SK-N-SH (cell line): ENCODE measurements at places on chromosomes 2 and 18. TPM values are rescaled to one million over a fixed set of nuclear protein-coding genes. Genes with fewer than 3 reads are reported as not detected.

DNA sequence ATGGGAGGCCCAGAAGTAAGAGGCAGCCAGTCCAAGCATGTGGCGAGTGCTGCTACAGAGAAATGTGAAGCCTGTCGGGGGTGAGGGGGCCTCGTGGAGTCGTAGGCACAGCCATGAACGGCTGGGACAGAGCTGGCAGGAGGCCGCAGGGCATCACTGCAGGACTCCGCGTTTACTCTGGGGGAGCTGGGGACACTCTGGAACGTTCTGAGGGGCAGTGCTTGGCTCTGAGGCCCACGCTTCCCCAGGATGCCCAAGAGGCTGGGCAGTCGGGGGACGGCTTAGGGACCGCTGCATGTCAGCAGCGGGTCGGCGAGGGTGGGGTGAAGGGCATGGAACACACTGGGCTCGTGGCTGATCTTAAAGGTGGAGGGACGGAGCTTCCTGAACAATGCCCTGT is 6.6 kb downstream of the TMEM18 start:
- no peak overlapping the region for H3K4me3 ChIP-seq
- no peak overlapping the region for H3K27ac ChIP-seq
- peaks cover 41% of the 10 kb centered on the region for H3K36me3 ChIP-seq
- H3K27me3 ChIP-seq = no peaks in the 10 kb centered on the region

- DNase-seq = peak; percentile 71
- no peaks in the 10 kb centered on the region for H3K36me3 ChIP-seq
- peak overlapping the region; percentile 64; the same call in 1 of the 2 replicates for H3K27ac ChIP-seq
- no peaks in the 10 kb centered on the region for H3K27me3 ChIP-seq
- H3K4me1 ChIP-seq = 0 out of 2 replicates have a peak, but pooled peaks cover 5% of the 10 kb centered on the region
- no peak overlapping the region for H3K4me3 ChIP-seq
Observed at GRCh38 chr2:19158896-19159295, 199.5 kb downstream of the OSR1 start.

DNA sequence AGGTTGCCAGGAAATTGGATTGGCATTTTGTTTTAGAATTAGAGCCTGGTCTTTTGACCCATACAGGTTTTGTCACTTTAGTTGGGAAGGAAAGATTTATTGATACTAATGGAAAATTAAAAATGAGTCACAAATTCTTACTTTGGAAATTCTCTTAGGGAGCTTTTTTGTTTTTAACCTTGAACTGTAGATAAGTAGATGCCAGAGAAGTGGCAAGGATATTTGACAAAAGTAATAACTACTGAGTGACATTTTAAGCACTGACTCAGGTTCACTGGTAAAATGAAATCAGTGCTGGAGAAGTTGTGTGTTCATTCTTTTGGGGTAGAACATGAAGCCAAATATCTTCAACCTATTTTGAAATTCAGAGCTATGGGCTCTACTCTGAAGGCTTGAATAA is 56.5 kb downstream of the LDLRAD4 start:
- no peak for DNase-seq
- no peak overlapping the region for H3K4me3 ChIP-seq
- H3K36me3 ChIP-seq = no peaks in the 10 kb centered on the region; the same call in 1 of the 2 replicates
- H3K27me3 ChIP-seq = no peaks in the 10 kb centered on the region

DNA sequence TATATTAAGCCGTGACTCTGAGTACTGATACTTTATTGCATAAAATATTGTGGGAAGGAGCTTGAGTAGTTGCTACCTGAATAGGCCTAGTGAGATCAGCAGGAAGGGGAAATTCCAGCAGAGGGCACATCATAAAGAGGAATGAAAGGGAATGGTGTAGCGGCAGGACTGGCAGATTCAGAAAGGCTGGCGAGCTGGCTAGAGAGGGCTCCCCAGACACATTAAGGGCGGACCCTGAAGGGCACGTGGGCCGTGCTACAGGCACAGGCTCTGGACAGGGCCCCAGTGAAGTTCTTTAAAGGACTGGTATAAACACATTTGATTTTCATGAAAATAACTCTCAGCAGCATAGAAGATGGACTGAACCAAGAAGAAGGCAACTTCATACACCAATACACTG is 43.0 kb downstream of the PTPN2 start:
- peaks cover 4% of the 10 kb centered on the region; the same call in 1 of the 2 replicates for H3K36me3 ChIP-seq
- no peaks in the 10 kb centered on the region for H3K27me3 ChIP-seq
- H3K27ac ChIP-seq = no peak overlapping the region
- H3K4me1 ChIP-seq = peaks cover 23% of the 10 kb centered on the region; the same call in 1 of the 2 replicates
- DNase-seq = no peak

- H3K4me3 ChIP-seq = no peak overlapping the region
- H3K36me3 ChIP-seq = no peaks in the 10 kb centered on the region
- H3K27me3 ChIP-seq = no peaks in the 10 kb centered on the region
- no peak for DNase-seq
- no peak overlapping the region for H3K27ac ChIP-seq
Observed at GRCh38 chr2:1804865-1805264, 60.5 kb upstream of the PXDN start.

DNA sequence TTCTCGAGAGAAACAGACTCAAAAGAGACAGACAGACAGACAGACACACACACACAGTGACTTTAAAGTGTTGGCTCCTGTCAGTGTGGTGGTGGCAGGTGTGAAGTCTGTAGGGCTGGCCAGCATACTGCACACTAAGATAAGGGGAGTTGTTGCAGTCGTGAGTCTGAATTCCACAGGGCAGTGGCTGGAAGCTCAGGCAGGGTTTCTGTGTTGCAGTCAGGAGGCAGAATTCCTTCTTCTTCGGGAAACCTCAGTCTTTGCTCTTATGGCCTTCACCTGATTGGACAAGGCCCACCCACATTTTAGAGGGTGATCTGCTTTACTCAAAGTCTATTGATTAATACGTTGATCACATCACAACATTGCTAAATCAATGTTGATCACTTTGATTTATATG is 478.4 kb upstream of the HS6ST1 start:
- DNase-seq = no peak
- H3K4me3 ChIP-seq = no peak overlapping the region
- H3K36me3 ChIP-seq = no peaks in the 10 kb centered on the region
- H3K27ac ChIP-seq = no peak overlapping the region

- peaks cover 30% of the 10 kb centered on the region for H3K4me1 ChIP-seq
- H3K27me3 ChIP-seq = no peaks in the 10 kb centered on the region
- DNase-seq = no peak
- H3K27ac ChIP-seq = no peak overlapping the region
- peaks cover 25% of the 10 kb centered on the region for H3K36me3 ChIP-seq
Observed at GRCh38 chr2:226788881-226789490, 10.6 kb downstream of the IRS1 start.

- no peaks in the 10 kb centered on the region for H3K36me3 ChIP-seq
- no peaks in the 10 kb centered on the region for H3K27me3 ChIP-seq
- no peak overlapping the region for H3K4me3 ChIP-seq
- H3K27ac ChIP-seq = no peak overlapping the region
Observed at GRCh38 chr2:240498958-240499260, 58.9 kb downstream of the ANKMY1 start.

DNA sequence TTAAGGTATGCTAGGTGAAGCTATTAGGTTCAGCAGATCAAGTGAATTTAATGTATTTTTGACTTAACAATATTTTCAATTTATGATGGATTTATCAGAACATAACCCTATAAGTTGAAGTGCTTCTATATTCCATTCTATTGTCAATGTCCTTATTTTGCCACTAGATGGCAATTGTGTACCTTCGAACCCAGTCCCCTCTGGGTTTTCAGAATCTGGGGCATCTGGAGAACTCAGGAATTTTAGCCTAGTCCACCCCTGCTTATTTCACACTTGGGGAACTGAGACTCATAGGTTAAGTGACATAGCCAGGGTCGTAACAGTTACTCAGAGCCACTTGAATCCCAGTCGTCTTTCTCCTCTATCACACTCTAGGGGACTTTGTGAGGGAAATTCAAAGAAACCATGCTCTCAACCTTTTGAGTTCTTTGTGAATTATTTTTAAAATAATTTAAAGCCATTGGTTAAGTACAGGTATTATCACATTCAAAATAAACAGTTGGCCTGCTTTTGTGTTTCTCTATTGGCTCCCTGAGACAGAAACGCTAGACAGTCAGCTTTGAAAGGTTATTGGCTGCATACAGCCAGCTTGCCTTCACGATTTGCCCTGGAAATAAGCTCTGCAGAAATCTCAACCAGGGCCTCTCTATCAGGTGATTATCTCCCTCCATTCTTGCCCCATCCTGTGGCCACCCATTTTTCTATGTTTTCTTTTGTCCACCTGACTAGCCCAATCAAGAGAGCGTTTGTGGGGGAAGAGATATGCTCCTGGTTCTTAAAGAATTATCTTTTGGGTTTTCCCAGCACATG is 145.0 kb downstream of the TTC27 start:
- no peak overlapping the region for H3K4me3 ChIP-seq
- no peaks in the 10 kb centered on the region for H3K36me3 ChIP-seq
- DNase-seq = peak; percentile 75
- no peak overlapping the region for H3K27ac ChIP-seq
- no peaks in the 10 kb centered on the region for H3K27me3 ChIP-seq
- H3K4me1 ChIP-seq = no peaks in the 10 kb centered on the region; the same call in 1 of the 2 replicates

- H3K27me3 ChIP-seq = no peaks in the 10 kb centered on the region
- no peak overlapping the region for H3K4me3 ChIP-seq
- DNase-seq = no peak
- H3K36me3 ChIP-seq = no peaks in the 10 kb centered on the region
Observed at GRCh38 chr2:161609930-161610329, 14.3 kb upstream of the SLC4A10 start.

GRCh38 chr2:181656450-181657291 is at the start of gene CERKL:
CERKL (minus strand) TSS chr2:181657105; CDS start chr2:181657006, 99 bp downstream.
- no peaks in the 10 kb centered on the region for H3K27me3 ChIP-seq
- no peaks in the 10 kb centered on the region for H3K4me1 ChIP-seq
- peak within 1 kb of the TSS; percentile 46 for H3K4me3 ChIP-seq
- peak; percentile 87 for DNase-seq
- no peaks in the 10 kb centered on the region for H3K36me3 ChIP-seq

GRCh38 chr2:20080839-20081415 is 29.5 kb upstream of the LAPTM4A start:
- H3K4me3 ChIP-seq = no peak overlapping the region
- H3K27ac ChIP-seq = no peak overlapping the region
- H3K36me3 ChIP-seq = no peaks in the 10 kb centered on the region
- DNase-seq = no peak

- H3K4me3 ChIP-seq = no peak overlapping the region
- no peaks in the 10 kb centered on the region for H3K27me3 ChIP-seq
- H3K27ac ChIP-seq = no peak overlapping the region
- no peak for DNase-seq
- H3K4me1 ChIP-seq = peaks cover 15% of the 10 kb centered on the region
Observed at GRCh38 chr2:11366326-11366741, 21.9 kb upstream of the ROCK2 start.

DNA sequence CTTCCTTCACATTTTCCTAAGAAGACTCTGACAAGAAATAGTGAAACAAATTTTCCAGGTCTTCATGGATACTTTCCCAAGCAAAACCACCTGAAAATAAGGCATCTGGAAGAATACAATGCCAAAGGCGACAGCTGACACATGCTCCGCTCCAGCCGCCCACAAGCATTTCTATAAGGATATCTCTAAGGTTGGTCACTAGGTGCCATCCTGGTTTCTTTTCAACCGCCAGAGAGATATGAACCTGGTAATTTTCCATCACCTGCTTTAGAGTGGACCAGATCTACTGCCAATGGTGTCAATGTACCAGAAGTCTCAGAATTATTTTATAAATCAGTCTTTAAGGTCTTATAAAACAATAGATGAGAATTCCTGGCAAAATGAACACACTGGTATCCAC is 97.2 kb downstream of the GAREM1 start:
- H3K4me1 ChIP-seq = peaks cover 2% of the 10 kb centered on the region; the same call in 1 of the 2 replicates
- H3K4me3 ChIP-seq = no peak overlapping the region
- H3K27ac ChIP-seq = no peak overlapping the region
- no peaks in the 10 kb centered on the region for H3K27me3 ChIP-seq
- DNase-seq = no peak
- H3K36me3 ChIP-seq = no peaks in the 10 kb centered on the region

- no peak for DNase-seq
- H3K4me1 ChIP-seq = peaks cover 2% of the 10 kb centered on the region
- no peak overlapping the region for H3K4me3 ChIP-seq
- no peaks in the 10 kb centered on the region for H3K27me3 ChIP-seq
Observed at GRCh38 chr2:241323778-241324177, 8.1 kb downstream of the SEPTIN2 start.

- DNase-seq = no peak
- no peaks in the 10 kb centered on the region for H3K36me3 ChIP-seq
- peaks cover 30% of the 10 kb centered on the region for H3K27me3 ChIP-seq
- no peak overlapping the region for H3K27ac ChIP-seq
- H3K4me3 ChIP-seq = no peak overlapping the region
Observed at GRCh38 chr2:26504002-26504401, 26.1 kb upstream of the OTOF start.

GRCh38 chr2:134244587-134244986 is 9.3 kb upstream of the MGAT5 start:
- no peak overlapping the region for H3K4me3 ChIP-seq
- DNase-seq = no peak
- peak overlapping the region; percentile 82 for H3K27ac ChIP-seq
- no peaks in the 10 kb centered on the region for H3K27me3 ChIP-seq

DNA sequence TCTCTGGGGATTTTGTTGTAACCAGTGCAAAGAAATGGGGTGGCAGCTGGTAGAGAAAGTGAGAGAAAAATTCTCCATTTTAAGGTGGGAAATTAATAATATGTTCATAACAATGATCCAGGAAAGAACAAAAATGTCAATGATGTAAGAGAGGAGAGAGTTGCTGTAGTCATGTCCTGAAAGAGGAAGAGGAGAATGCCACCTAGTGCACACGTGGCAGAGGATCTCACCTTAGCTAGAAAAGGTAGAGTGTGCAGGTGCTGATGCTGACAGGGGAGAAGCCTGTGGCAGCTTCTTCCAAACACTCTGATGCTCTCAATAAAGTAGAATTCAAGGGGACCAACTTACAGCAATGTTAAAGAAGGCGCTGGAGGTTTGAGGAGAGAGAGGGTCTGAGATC is 282.9 kb upstream of the PKDCC start:
- DNase-seq = no peak
- H3K4me1 ChIP-seq = no peaks in the 10 kb centered on the region
- no peak overlapping the region for H3K27ac ChIP-seq
- H3K36me3 ChIP-seq = no peaks in the 10 kb centered on the region
- 0 out of 2 replicates have a peak, but pooled peaks cover 6% of the 10 kb centered on the region for H3K27me3 ChIP-seq

- peak overlapping the region; percentile 50 for H3K27ac ChIP-seq
- H3K36me3 ChIP-seq = no peaks in the 10 kb centered on the region
- no peaks in the 10 kb centered on the region for H3K4me1 ChIP-seq
- H3K27me3 ChIP-seq = no peaks in the 10 kb centered on the region
Observed at GRCh38 chr2:138994502-138994901, 214.3 kb upstream of the NXPH2 start.

DNA sequence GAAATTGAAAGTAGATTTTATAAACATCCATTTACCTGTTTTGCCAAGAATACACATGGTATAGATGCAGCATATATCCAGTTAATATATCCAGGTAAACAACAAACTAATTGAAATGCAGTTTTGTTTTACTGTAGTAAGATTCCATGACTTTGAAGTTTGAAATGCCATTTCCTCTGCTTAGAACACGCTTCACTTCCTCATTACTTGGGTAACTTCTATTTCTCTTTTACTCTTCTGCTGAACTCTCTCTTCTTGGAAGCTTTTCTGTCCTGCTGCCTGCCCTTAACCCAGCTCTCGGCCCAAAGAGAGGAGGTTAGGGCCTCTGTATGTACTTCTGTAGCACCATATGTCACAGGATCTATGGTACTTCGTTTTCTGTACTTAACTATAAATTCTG is 14.1 kb upstream of the IL1RL2 start:
- no peaks in the 10 kb centered on the region for H3K27me3 ChIP-seq
- H3K36me3 ChIP-seq = peaks cover 10% of the 10 kb centered on the region
- no peak for DNase-seq
- H3K4me3 ChIP-seq = no peak overlapping the region
- no peaks in the 10 kb centered on the region for H3K4me1 ChIP-seq
- H3K27ac ChIP-seq = no peak overlapping the region

Gene G6PC2
- polyA plus RNA-seq = not detected in 2 replicates

Gene NYAP2
- not detected in 2 replicates for polyA plus RNA-seq

Gene GPR55
- not detected in 2 replicates for polyA plus RNA-seq

Gene CHN1
- polyA plus RNA-seq = 31.6 and 46.9 TPM in 2 replicates

Gene RTN4
- 225 and 315 TPM in 2 replicates for polyA plus RNA-seq

Gene ZNF892
- 1.4 TPM in 2 replicates for polyA plus RNA-seq

Gene HAUS1
- polyA plus RNA-seq = 40.9 and 55.2 TPM in 2 replicates

Gene WDR12
- polyA plus RNA-seq = 21.2 and 41.0 TPM in 2 replicates
